ENCODE measurements at places on chromosomes 16 and 17.

DNA sequence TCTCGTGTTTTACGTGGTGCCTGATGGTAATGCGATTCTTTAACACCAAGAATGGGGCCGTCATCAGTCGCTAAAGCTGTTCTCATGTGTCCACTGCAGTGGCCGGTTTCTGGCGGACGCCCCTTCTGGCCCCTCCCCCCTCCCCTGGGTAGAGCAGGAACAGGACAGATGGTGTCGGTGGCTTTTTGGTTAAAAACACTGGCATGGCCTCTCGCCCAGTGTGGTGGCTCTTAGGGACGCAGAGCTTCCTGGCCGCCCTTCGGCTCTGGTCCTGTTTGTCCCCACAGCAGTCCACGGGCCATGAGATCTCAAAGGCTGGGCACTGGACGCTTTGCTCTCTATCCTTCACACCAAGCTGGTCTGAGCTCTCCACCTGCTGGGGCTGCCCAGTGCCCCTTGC, 151.8 kb downstream of the BANP start:
- DNase-seq, result no peak

DNA sequence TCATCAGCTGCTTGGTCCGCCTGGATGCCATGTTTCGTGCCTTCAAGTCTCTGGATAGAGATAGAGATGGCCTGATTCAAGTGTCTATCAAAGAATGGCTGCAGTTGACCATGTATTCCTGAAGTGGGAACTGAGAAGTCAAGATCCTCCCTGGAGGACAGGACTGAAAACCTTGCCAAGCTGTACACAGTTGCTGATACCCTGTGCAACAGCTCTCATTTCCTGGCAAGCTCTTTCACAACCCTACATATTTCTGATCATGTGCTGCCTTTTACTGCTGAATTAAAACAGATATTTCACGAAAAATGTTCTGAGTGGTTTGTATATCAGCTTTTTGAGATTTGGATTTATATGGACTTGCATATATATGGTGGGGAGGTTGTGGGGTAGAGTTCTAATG, 898 bp downstream of the CAPNS2 start:
- DNase-seq, result no peak

DNA sequence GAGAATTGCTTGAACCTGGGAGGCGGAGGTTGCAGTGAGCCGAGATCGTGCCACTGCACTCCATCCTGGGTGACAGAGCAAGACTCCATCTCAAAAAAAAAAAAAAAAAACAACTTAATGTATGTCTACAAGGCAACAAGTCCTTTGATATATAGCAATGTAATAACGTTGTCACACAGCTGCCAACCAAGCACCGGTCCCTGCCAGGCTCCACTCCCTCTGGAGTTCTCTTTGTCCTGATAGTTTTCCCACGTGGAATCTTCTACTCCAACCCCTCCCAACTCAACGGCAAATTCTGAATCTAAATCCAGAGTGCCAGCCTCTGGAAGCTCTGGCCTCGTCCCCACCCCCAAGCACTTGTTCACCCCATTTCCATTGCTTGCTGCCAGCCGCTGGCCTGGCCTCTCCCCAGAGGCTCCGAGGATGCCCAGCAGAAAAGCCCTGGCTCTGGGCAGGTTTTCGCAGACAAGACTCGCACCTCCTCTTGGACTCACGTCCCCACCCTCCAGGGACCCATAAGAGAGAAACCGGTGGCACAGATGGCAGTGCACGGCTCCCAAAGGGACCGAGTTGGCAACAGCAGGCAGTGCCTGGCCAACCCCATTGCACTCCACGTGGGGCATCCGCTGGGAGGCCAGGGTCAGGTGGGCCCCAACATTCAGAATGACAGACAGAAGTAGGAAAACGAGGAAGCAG, 15.9 kb upstream of the CBX2 start:
- no peak for DNase-seq

- peak; percentile 3 for DNase-seq
Observed at GRCh38 chr17:61073799-61074513, 325.7 kb upstream of the TBX2 start.

GRCh38 chr16:77383606-77384187, 51.1 kb downstream of the ADAMTS18 start:
- no peak for DNase-seq

All from mesendoderm (in vitro differentiated cells).